ENCODE measurements at places on chromosomes 1 and 21.

DNA sequence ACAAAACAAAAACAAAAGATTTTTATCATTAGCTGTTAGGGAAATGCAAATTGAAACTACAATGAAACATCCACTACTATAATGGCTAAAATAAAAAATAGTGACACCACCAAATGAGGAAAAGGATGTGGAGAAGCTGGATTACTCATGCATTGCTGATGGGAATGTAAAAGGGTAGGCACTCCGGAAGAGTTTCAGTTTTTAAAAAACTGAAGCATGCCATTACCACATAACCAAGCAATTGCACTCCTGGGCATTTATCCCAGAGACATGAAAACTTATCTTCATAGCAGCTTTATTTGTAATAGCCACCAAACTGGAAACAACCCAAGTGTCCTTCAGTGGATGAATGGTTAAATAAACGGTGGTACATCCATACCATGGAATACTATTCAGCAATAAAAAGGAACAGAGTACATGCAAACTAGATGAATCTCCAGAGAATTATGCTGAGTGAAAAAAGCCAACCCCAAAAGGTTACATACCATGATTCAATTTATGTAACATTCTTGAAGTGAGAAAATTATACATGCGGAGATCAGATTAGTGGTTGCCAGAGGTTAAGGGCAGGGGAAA is 14.5 kb upstream of the CFAP298 start:
- no peak for DNase-seq

DNA sequence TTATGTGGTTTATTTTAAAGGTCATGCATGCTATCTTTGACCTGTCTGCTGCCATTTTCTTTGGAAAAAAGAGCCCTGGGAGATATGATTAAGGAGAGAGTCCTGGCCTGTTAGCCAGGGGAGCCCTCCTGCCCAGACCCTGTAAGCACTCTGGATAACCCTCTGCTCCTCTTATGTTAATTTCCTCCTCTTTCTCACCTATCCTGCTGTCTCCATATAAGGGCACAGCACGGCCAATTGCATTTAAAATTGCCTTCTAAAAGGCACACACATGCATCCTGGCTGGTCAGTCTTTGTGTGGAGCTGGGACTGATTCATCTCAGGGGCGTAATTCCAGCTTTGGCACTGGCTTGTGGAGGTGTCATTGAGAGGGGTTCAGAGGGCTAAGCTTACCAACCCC is 158.9 kb downstream of the ST6GALNAC5 start:
- DNase-seq = no peak

DNA sequence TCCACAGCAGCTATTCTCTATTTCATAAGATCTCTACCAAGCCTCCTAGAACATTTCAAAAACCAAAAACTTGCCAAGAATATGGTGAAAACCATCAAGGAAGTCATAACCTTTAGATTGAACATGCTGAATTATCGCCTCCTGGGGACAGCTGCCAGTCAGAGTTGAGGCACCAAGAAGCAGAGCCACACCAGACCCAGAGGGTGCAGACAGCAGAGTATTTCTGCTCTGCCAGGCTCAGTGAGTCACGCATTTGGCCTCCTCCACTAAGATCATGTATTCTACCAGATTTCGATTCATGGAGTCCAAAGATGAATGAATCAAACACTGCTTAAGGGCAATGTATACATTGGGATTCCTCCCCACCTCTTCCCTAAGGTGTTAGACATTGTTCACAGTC is 2.1 kb downstream of the F3 start:
- DNase-seq = no peak

- no peak for DNase-seq
Measured at GRCh38 chr1:225026701-225027100, 97.2 kb downstream of the DNAH14 start.

GRCh38 chr1:48552903-48553606 is 81.1 kb upstream of the SPATA6 start:
- no peak for DNase-seq

DNA sequence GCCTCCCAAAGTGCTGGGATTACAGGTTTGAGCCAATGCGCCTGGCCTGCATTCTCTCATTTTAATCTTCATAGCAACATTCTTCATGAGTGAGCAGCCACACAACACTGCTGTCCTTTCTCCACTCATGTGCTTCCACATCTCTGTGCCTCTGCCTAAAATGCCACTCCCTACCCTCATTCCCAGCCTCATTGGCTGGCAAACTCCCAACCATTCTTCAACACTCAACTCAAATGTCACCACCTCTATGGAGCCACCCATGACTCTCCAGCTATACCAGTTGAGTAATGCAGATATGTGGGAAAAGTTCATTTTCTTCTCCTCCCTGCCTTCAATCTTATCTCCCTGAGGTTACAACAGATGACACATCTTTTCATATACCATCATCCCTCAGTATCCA is 53.9 kb upstream of the ZC3H12A start:
- no peak for DNase-seq

DNA sequence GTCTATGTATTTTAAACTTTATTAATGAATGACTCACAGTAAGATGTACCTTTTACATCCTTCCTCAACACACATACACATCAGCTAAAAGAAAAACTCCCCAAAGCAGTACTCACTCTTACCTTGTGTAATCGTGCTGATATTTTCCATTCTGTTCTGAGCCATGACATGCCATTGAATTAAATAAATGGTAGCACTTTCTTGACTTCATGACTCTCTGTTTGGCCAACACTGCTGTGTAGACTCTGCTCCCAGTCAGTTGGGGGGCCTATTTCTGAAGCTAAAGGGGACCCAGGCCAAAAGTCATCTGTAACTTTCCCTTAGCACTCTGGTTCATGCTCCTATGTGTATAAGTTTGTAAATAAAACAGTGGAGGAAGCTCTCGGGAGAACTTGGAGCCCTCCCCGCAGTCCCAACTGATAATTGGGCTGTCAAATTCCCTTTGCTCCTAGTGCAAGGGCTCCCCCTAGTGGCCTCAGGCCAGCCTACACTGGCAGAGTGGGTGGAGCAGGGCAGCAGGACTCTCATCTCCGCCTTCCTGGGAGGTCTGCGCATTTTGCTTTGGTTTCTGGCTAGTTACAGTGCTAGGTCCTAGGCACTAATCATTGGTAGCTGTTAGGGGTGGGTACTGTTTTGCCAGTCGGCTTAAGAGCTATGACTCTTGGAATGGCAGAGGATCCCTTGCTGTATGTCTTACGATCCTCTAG is 1.7 kb upstream of the FYB2 start:
- peak; percentile 26 for DNase-seq

- no peak for DNase-seq
Measured at GRCh38 chr1:221018414-221018813, 139.2 kb downstream of the HLX start.

Measured in NCI-H1930 (cell line).